ENCODE measurements at places on chromosomes 2 and 18. TPM values are rescaled to one million over a fixed set of nuclear protein-coding genes. Genes with fewer than 3 reads are reported as not detected.

CBLN2 gene
- not detected for total RNA-seq

LCT gene
- total RNA-seq, result not detected

NDC80 gene
- total RNA-seq, result 33.0 TPM

TBR1 gene
- total RNA-seq, result not detected

DNER gene
- total RNA-seq, result 3.0 TPM

CRYBA2 gene
- total RNA-seq, result not detected

UGT1A5 gene
- not detected for total RNA-seq

CHRNG gene
- total RNA-seq, result not detected

CRYGD gene
- not detected for total RNA-seq

GAD1 gene
- total RNA-seq, result not detected

CYP27C1 gene
- not detected for total RNA-seq

ST6GAL2 gene
- under 0.01 TPM for total RNA-seq

SPATA3 gene
- not detected for total RNA-seq

All from bronchus fibroblast of lung (primary cell).